ENCODE measurements at places on chromosomes 11 and 22.

DNA sequence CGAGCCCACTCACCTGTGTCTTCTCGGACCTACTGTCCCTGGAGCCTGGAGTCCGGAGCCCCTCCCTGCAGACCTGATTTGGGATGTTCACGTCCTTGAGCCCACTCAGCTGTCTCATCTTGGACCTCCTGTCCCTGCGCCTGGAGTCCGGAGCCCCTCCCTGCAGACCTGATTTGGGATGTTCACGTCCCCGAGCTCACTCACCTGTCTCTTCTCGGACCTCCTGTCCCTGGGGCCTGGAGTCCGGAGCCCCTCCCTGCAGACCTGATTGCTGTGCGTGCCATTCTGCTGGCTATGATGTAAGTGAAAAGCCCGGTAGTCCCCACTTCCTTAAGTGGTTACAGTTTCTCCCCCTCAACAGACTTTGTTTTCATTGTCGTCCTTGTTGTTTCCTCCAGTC is 867.1 kb downstream of the BRD1 start:
- DNase-seq, result peak; percentile 41

GRCh38 chr11:43574949-43575912 is 105.3 kb upstream of the HSD17B12 start:
- no peak for DNase-seq

DNA sequence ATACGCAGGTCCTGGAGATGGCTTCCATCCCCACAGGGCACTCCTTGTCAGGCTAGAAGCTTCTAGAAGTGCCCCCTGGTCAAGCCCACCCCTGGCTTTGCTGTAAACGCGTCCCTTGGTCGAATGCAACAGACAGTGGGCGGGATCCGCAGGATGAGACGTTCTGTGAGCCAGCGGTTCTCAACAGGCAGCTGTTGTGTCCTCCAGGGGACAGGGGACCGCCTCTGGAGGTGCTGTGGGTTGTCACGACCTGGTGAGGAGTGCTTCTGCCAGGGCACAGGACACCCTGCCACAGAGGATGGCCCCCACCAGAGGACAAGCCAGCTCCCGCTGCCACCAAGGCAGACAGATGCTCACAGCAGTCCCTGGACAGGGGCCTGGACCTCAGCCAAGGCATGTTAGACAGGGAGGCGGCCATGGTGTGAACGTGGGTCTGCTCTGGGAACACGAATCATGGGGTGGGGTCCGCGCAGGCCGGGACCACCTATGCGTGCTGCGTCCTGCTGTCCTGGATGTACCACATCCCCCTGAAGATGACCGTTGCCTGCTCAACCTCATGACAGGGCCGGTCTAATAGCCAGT is 11.7 kb downstream of the CRELD2 start:
- no peak for DNase-seq

GRCh38 chr11:12177739-12178338 is 67.4 kb downstream of the MICAL2 start:
- DNase-seq, result no peak

- DNase-seq, result no peak
Measured at GRCh38 chr11:67452141-67452952, at the start of gene GPR152. GPR152 (minus strand) TSS chr11:67452729; CDS start chr11:67452724, 5 bp downstream.

DNA sequence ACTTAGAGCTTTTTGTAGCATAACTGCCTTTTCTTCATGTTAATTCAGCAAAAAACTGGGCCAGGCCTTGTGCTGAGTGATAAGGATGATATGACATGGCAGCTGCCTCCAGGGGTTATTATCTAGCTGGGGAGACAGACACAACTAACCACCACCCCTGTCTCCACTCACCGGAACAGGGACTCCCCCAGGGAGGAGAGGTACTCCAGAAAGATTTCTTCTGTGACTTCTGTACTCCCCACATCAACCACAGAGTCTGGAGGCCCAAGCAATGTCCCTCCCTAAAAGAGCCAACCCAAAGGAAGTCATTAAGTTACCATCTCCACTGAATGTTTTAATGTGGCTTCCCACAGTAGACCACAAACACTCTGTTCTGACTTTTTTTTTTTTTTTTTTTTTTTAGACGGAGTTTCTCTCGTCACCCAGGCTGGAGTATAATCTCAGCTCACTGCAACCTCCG is 14.3 kb upstream of the PMM1 start:
- DNase-seq, result peak; percentile 84

GRCh38 chr22:43828998-43829782 is 17.1 kb upstream of the EFCAB6 start:
- DNase-seq, result peak; percentile 27

DNA sequence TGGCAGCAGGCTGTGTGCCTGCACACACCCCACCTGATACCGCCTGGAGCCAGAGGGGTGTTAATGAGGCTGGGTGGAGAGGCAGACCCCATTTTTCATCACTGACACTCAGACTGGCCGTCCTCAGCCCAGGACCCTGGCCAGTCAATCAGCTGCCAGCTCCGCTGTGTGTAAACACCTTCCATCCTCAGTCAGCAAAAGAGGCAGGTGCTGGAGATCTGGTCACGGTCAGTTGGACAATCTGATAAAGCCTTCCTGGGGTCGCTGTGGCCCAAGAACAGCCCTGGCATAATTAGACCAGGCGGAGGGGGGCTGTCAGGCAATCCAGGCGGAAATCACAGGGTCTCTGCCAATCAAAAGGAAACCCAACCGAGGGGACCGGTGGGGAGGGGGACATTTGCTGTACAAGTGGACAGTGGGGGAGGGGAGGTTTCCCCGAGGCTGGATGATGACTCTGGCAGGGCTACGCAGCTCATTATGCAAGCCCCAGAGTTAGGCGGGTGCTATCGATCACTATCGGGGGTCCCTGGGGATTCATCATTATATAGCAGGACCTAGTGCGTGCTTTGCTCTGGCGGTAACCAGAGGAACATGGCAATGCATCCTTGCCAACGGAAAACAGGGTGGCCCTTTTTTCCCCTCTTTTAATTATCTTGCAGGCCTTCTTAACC is 72.9 kb downstream of the ABTB2 start:
- DNase-seq, result no peak

GRCh38 chr22:50700387-50701075 is 27.9 kb downstream of the SHANK3 start:
- no peak for DNase-seq

DNA sequence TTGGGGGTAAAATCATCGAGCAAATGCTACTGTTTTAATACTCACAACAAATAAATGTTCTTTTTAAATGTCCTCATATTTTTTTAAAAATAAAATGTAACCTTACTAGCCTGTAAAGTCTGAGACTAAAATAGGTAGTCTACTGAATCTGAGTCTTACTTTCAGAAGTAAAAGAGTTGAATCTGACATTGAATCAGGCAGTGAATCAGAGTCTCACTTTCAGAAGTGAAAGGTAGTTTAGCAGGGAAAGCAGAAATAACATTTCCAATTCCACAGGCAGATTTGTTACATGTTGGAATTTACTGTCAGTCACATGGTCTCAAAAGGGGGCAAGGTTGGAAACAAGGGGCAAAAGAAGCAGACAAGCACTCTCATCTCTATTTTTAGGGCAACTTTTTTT is 143.0 kb downstream of the ELP4 start:
- DNase-seq, result no peak

DNA sequence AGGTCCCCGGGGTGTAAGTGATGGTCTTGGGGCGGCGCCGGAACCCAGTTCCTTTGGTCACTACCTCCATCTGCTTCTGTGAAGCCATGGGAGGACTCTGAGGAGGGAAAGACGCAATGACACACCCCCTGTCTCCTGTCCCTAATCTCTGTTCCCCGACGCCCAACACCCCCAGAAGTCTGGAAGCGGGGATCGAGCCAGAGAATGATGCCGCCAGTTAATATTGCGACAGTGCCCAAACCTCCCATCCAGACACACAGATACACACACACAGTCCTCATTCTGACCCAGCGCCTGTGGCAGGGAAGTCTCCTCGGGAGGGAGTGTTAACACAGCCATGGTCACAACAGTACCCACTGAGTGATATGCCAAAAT is 352 bp downstream of the C22orf23 start:
- no peak for DNase-seq

- DNase-seq, result no peak
Measured at GRCh38 chr11:12503039-12503484, 125.7 kb downstream of the PARVA start.
